ENCODE measurements at places on chromosomes 7 and 10.

GRCh38 chr7:123608991-123609882, 7.6 kb downstream of the ASB15 start:
- no peak for DNase-seq

- no peak for DNase-seq
Measured at GRCh38 chr7:99190359-99191009, 17.4 kb downstream of the KPNA7 start.

DNA sequence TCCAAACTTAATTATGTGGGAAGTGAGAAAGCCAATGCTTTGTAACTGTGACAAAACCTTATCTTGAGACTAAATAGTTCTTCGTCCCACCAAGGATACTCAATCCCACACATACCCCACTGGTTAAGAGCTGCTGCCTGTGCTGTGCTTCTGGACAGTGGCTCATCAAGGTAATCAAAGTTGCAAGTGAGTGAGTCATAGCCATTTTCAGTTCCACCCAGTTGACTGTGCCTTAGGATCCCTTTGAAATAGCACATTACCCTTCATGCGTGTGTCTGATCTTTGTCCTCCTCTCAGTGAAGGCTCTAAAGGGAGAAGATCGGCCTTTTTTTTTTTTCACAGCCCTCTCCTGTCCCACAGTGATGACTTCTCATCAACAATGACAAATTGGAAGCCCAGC, 706.0 kb upstream of the AUTS2 start:
- DNase-seq = no peak

- DNase-seq = no peak
Measured at GRCh38 chr10:13102002-13102794, 2.2 kb downstream of the OPTN start.

DNA sequence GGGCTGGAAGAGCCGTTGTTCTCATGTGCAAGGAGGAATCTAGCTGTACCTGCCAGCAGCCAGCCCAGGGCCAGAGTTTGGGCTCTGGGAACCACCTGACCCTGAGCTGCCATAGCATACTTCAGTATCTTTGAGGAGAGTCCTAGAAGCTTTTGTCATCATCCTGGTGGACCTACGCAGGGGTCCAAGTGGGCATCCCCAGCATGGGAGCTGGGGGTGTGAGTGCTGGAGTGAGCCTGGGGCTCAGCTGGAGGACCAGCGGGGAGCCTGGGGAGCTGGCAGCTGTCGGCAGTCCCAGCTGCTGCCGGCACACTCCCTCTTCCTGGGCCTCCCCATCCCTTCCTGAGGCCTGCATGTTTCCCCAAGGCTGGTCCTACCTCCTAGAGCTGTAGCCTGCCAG, 32.5 kb downstream of the C10orf105 start:
- no peak for DNase-seq
